Activated B cell treated with CpG ODN at 0.5 μM for 24 hours (primary cell): ENCODE measurements at places on chromosomes 7 and 10. TPM values are rescaled to one million over a fixed set of nuclear protein-coding genes. Genes with fewer than 3 reads are reported as not detected.

- H3K27me3 ChIP-seq, result peaks cover 2% of the 10 kb centered on the region
- no peak for DNase-seq
- H3K4me1 ChIP-seq, result no peaks in the 10 kb centered on the region
- H3K36me3 ChIP-seq, result no peaks in the 10 kb centered on the region
Measured at GRCh38 chr10:5499493-5500140, at the start of gene CALML5. TSS of gene CALML5 (minus strand) at chr10:5499570. CDS start at chr10:5499438, 132 bp downstream.

DNA sequence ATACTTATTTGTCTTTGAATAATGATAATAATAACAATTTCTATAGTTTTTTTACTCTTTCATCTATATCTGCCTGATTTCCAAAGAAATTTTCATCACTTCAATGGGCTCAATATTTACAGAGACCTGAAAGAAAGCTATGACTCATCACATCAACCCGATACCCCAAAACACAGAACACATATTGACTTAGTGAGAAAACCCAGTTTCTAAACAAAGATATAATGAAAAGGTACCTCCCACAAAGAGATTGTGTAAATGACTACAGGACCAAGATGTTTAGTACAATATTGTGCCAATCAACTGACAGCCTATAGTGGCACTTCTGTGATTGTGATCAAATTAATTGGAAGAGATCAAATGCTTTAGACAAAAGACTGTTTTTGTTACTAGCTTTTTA lies 133.9 kb downstream of the PCDH15 start:
- H3K4me1 ChIP-seq, result no peaks in the 10 kb centered on the region
- no peaks in the 10 kb centered on the region for H3K27me3 ChIP-seq
- no peak for DNase-seq
- no peak overlapping the region for H3K27ac ChIP-seq

GRCh38 chr7:87100326-87100725 lies 40.9 kb upstream of the ELAPOR2 start:
- H3K4me3 ChIP-seq, result no peak overlapping the region
- no peak for DNase-seq
- no peak overlapping the region for H3K27ac ChIP-seq

- H3K4me1 ChIP-seq, result peaks cover 44% of the 10 kb centered on the region
- no peak for DNase-seq
- H3K4me3 ChIP-seq, result no peak overlapping the region
Measured at GRCh38 chr10:132443983-132444876, 47.2 kb downstream of the PWWP2B start.

GRCh38 chr7:151808400-151809145 lies 68.3 kb downstream of the PRKAG2 start:
- peaks cover 12% of the 10 kb centered on the region for H3K4me1 ChIP-seq
- no peaks in the 10 kb centered on the region for H3K27me3 ChIP-seq
- peaks cover 10% of the 10 kb centered on the region for H3K36me3 ChIP-seq
- no peak for DNase-seq
- no peak overlapping the region for H3K27ac ChIP-seq

Gene MEPCE
- 61.0 and 65.5 TPM in 2 replicates for total RNA-seq

Gene MRLN
- not detected in 2 replicates for total RNA-seq

Gene BTBD16
- total RNA-seq, result not detected in 2 replicates

Gene ATP6V0A4
- not detected in 2 replicates for total RNA-seq
